ENCODE measurements at places on chromosomes 7 and 10. TPM values are rescaled to one million over a fixed set of nuclear protein-coding genes. Genes with fewer than 3 reads are reported as not detected.

PDLIM1 gene
- 10.0 TPM for total RNA-seq

FRA10AC1 gene
- total RNA-seq = 13.3 TPM

- H3K27ac ChIP-seq = no peak overlapping the region
- no peak overlapping the region for H3K4me3 ChIP-seq
- H3K36me3 ChIP-seq = no peaks in the 10 kb centered on the region
- H3K4me1 ChIP-seq = no peaks in the 10 kb centered on the region
Observed at GRCh38 chr7:78562191-78562590, 763.6 kb downstream of the PHTF2 start.

HECW1 gene
- total RNA-seq = not detected

DNA sequence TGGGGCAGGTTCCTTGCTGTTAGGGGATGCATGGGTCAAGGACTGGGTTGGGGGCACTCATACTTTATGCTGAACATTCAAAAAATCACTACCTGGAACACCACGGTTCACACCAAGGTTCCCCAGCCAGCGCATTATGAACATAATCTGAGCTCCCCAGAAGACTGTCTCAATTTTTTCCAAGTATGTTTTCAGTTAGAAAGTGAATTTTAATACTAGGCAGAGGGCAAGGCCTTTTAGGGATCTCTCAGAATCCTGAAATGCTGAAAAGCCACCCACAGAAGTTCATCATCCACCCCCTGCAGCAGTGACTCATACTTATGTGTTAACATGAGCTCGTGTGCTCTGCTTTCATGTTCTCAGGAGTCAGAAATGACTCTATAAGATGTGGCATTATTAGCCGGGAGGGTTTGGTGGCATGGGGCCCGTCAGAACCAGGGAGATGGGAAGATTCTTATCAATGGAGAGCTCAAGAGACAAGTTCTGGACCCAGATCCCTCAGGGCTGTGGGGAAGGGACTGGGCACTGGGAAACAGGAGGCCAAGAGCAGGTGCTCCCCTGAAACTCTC is 185.2 kb upstream of the ITGB1 start:
- no peak overlapping the region for H3K4me3 ChIP-seq
- H3K27ac ChIP-seq = peak overlapping the region; percentile 49
- DNase-seq = no peak
- H3K4me1 ChIP-seq = peaks cover 31% of the 10 kb centered on the region
- H3K27me3 ChIP-seq = no peaks in the 10 kb centered on the region

TMEM225B gene
- 1.2 TPM for total RNA-seq

FBXO24 gene
- total RNA-seq = 1.1 TPM

Measured in activated naive CD8-positive, alpha-beta T cell treated with anti-CD3 and anti-CD28 coated beads, Interleukin-2, amount 10 ng/mL, durations not matched to agents 7 days and 5 days (primary cell).